ENCODE measurements at places on chromosomes 5 and 9.

- no peak for DNase-seq
Observed at GRCh38 chr5:53569453-53569852, 9.0 kb downstream of the NDUFS4 start.

DNA sequence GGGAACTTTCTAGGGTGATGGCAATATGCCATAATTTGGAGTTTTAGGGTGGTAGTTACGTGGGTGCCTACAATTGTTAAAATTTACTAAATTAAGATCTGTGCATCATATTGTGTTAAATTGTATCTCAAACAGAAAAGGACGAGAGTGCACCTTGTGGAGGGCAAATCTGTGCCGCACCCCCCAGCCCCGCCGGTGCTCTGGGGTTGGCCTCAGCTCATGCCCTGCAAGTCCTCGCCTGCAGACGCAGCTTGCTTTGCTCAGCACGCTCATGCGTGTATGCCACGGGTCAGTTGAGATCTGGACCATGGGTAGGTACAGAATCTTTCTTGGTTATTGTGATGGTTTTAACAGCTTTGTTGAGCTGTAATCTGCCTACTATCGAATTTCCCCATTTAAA, 33.7 kb upstream of the FCN1 start:
- no peak for DNase-seq

DNA sequence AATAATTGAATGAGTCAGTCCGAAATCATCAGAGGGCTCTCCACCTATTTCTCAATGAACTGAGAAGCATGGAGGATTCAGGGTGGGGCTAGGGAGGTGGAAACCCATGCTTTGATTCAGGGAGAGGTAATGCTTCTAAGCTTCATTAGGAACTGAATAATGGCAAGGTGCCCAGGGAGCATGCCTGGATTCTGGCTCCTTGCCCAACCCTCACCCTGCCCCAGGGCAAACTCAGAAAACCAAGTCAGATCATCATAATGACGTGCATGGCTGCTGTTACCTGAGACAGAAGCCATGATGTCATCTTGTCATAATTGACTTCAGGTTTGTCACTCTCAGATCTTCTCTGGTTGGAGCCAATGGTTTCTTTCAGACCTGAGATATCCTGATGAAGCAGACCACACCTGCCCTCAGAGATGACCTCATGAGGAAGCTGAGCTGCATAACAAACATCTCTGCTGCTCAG, 199.6 kb downstream of the SYK start:
- DNase-seq, result no peak

- DNase-seq, result no peak
Observed at GRCh38 chr5:31366941-31367340, 165.0 kb downstream of the DROSHA start.

DNA sequence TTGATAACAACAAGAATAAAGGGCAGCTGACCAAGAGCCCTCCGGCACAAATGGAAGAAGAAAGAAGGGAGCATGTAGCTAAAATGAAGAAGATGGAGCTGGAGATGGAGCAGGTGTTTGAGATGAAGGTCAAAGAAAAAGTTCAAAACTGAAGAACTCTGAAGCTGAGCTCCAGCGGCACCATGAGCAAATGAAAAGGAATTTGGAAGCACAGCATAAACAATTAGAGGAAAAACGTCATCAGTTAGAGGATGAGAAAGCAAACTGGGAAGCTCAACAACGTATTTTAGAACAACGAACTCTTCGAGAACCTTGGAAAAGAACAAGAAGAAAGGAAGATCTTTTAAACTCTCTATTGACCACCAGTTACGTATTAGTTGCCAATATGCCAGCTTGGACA, 100.9 kb downstream of the GABBR2 start:
- DNase-seq, result no peak

GRCh38 chr5:82522897-82523296, 244.7 kb upstream of the RPS23 start:
- no peak for DNase-seq

GRCh38 chr5:119397518-119398380, 41.9 kb downstream of the TNFAIP8 start:
- DNase-seq, result no peak
